Glomerular endothelial cell (primary cell): ENCODE measurements at places on chromosomes 6 and 20. TPM values are rescaled to one million over a fixed set of nuclear protein-coding genes. Genes with fewer than 3 reads are reported as not detected.

The PABPC1L gene
- 2.1 and 13.6 TPM in 2 replicates for total RNA-seq

The PRKN gene
- total RNA-seq, result 0.63 and 0.93 TPM in 2 replicates

The TCFL5 gene
- 12.1 and 17.4 TPM in 2 replicates for total RNA-seq

The PTCHD4 gene
- 8.0 and 17.8 TPM in 2 replicates for total RNA-seq

- no peak for DNase-seq
Measured at GRCh38 chr20:47863981-47864380, 78.7 kb upstream of the SULF2 start.

- DNase-seq, result no peak
Measured at GRCh38 chr20:53941680-53942471, 128.5 kb downstream of the BCAS1 start.

DNA sequence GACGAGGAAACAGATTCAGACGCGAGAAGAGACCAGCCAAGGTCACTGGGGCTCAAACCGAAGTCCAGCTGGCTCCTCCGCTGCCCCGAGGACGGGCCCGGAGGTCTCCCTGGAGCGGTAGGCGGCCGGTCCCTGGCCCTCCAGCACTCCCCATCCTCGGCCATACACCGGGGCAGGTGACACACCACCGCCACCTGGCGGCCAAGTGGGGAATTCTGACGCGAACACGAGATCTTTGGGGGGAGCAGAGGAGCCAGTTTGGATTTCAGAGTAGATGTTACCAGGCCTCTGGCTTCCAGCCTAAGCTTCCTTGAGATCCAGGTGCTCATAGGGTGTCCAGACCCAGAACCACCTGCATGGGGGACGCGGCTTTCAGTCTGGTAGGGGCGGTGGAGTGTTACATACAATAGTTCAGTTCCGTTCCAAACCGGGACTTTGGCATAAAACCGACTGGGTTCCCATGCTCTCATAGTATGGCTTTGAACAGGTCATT lies 16.1 kb downstream of the BPIFB1 start:
- DNase-seq, result no peak

GRCh38 chr6:12232821-12233220 lies 57.3 kb upstream of the EDN1 start:
- no peak for DNase-seq

DNA sequence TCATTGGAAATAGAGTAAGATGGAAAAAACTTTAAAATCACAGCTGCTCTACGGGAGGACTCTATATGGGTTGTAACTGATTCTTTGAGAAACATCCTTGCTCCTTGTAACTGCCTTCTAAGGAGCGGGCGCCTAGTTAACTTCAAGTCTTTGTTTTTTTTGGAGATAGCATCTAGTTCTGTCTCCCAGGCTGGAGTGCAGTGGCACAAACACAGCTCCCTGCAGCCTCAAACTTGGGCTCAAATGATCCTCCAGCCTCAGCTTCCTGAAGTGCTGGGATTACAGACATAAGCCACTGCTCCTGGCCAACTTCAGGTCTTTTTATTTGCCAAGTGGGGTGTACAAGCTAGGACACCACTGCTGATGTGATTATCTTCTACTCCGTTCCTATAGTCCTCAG lies 506.4 kb upstream of the SOX4 start:
- no peak for DNase-seq

GRCh38 chr6:158818581-158819212 lies 471 bp downstream of the EZR start:
- no peak for DNase-seq

DNA sequence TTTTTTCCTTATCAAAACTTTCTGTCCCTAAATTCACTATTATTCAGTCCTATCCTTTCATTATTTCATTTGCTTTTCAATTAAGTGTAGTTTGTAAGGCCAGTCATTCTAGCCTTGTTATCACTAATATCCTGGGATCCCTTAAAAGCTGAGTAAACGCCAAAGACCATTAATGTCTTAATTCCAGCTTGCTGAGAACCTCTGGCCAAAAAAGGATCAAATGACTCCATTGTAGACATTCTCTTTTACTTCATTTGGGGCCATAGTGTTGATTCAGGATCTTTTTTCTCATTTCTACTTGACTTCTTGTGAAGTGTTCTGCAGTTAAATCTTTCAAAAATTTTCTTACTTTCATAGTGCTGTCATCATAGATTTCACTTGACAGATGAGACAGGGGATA lies 379.7 kb downstream of the LAMA2 start:
- no peak for DNase-seq

DNA sequence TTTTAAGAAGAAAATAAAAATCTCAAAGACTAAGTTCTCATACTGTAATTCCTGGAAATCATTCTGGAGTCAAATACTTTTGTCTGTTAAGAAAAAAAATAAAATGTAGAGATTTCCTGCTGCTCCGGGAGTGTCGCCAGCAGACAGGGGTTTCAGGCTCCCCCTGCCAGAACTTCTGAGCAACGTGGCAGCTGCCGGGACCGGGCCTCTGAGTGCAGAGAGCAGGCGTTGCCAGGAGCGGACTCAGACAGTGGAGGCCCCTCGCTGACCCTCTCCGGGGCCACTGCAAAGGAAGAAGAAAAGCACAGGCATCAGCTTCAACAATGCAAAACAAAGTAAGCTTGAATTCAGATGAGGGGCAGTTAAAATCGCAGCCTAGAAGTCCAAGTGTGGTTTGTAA lies 95.5 kb downstream of the THBS2 start:
- no peak for DNase-seq

GRCh38 chr20:4059606-4060005 lies 44.2 kb upstream of the RNF24 start:
- DNase-seq, result no peak

- no peak for DNase-seq
Measured at GRCh38 chr6:11272491-11273192, 40.2 kb upstream of the NEDD9 start.

- no peak for DNase-seq
Measured at GRCh38 chr20:4998160-4998651, 3.1 kb downstream of the SLC23A2 start.

- no peak for DNase-seq
Measured at GRCh38 chr6:152146385-152146784, 338.9 kb downstream of the ESR1 start.
